ENCODE measurements at places on chromosomes 11 and 22.
A peak's percentile ranks its signal among the peaks of the same experiment; 100 is the strongest.

GRCh38 chr22:43476341-43476740, 64.5 kb downstream of the MPPED1 start:
- peak; percentile 1 for DNase-seq

DNA sequence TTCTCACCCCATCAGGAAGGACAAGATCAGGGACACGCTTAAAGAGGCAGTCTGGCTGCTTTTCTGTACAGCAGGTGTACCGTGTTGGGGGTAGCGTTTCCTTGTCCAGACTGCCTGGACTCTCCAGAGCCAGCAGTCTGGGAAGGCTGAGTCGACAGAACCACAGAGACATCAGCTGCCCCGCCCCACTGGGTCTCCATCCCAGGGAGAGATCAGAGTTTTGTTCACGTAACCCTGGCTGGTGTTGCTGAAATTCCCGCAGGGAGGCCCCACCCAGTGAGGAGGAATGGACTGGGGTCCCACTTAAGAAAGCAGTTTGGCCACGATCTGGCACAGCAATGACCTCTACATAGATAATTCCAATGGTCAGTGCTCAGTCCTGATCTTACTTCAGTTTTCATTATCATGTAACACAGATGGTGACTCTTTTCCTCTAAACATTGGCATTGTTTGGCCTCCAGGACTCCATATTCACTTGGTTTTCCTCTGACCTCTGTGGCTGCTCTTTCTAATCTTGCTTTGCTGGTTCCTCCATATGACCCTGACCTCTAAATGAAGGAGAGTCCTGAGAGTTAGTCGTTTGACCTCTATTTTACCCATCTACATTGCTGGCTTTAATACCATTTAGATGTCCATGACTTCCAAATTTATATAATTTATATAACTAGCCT, 89.6 kb upstream of the LRRC55 start:
- no peak for DNase-seq

GRCh38 chr22:20464096-20464614, 26.5 kb upstream of the SCARF2 start:
- DNase-seq = no peak

DNA sequence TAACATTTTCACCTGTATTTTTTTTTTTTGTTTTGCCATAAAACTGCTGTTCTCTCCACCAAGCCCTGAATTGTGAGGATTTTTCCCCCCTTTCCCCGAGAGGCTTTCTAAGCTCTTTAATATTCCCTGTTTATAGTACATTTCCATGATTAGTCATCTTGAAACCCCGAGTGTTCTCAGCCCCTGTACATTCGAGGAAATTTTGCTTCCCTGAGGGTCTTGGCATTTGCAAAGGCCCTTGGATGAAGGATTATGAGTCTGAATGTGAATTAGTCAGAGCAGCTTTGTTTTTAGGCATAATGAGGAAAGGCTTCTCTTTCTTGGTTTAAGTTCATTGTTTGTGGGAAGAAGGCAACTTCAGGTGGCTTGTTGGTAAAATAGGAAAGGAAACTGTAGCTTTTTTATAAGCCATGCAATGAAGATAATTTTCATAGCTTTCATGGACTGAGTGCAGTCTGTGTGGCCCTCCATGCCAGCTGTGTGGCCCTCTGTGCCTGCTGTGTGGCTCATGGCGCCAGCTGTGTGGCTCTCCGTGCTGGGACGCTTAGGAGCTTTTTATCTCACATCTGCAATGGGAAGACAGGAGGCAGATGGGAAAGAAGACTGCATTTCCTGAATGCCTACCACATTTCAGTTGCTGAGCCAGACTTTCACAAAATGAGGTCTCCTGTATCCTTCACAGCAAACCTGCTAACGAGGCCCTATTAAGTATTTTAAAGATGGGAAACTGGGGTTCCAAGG, 129.0 kb downstream of the TEAD1 start:
- no peak for DNase-seq

GRCh38 chr11:69014084-69014851, 1.2 kb upstream of the MRGPRF start:
- peak; percentile 27 for DNase-seq

DNA sequence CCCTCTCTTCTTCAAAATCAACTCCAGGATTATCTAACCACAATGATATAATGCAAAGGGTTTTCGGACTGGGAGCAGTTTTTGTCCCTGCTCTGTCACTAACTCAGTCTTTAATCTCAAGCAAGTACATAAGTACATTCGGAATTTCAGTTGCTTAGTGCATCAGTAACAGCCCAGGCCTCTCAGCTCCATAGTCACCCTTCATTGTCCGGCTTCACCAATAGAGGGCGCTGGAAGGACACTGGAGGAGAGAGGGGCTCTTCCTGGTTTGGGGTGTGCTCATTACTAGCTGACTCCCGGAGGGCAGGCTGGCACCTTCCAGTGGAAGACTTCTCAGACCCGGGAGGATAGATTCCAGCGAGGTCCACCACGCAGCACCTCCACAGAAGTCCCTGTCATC, 90.4 kb upstream of the PDGFD start:
- no peak for DNase-seq

DNA sequence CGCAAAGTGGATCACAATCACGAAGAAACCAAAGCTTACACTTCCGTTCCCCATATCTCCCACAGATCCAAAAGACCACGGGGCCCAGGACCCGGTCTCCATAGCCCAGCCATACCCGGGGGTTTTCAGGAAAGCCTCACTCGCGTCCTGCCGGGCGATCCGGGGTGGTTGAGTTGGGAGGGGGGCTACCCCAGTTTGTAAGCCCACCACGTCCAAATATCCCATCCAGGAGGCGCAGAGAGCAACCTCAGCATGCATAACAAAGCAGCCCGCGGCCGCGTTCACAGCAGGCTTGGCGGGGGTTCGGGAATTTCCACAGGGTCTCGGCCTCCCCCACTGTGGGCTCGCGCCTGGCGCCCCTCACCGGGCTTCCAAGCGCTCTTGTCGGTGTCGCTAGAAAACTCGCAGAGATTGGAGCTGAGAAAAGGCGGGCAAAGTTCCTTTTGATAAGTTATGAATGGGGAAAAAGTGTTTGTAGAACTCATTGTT, 9.5 kb downstream of the SDF2L1 start:
- DNase-seq = peak; percentile 51
